ENCODE measurements at places on chromosomes 12 and 14.

GRCh38 chr12:10634427-10634826 lies 21.0 kb upstream of the MAGOHB start:
- no peak for DNase-seq

DNA sequence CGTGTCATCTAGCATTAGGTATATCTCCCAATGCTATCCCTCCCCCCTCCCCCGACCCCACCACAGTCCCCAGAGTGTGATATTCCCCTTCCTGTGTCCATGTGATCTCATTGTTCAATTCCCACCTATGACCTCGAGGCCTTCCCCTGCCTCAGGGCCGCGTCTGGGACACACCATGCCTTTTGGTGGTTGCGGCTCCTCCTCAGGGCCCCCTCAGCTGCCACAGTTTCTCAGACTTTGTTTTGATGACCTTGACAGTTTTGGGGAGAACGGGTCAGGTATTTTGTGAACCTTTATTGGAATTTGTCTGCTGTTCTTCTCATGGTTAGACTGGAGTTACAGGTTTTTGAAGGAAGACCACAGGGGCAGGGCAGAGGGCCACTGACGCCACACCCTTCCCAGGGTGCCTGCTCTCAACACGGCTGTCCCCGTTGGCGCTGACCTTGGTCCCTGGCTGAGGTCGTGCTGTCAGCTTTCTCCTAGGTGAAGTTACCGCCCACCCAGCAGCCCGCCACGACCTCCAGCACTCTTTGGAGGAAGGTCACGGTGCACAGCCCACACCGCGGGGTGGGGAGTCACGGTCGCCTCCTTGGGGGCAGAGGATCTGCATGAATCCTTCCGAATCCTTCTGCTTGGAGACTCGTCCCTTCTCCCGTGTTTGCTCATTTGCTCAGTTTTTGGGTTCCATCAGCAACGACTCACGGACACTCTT lies 130.5 kb downstream of the KIF26A start:
- DNase-seq: no peak

DNA sequence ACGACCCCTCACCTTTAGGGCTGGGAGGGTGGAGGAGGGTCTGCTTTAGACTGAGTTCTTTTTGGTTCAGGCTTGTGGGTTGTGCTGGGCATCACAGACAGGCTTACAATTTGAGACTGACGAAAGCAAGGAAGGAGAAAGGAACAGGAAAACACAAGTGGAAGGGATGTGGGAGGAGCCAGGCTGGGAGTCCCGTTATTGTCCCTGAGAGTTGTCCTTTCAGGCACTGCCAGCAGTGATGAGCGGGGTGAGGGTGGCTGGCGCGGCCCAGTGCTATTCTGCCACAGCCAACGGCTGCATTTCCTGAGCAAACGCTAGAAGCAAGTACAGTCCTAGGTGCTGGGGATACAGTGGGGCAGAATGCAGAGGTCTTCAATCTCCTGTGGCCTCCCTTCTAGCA lies 29.2 kb upstream of the TSPAN9 start:
- DNase-seq: no peak

- DNase-seq: no peak
Observed at GRCh38 chr14:71529848-71530247, 402.4 kb upstream of the RGS6 start.

GRCh38 chr12:131260954-131261353 lies 307.2 kb downstream of the ADGRD1 start:
- DNase-seq: no peak

GRCh38 chr14:66503532-66503931 lies 4.4 kb upstream of the GPHN start:
- DNase-seq: no peak

- no peak for DNase-seq
Observed at GRCh38 chr12:108270035-108270848, 68.9 kb downstream of the CMKLR1 start.

- DNase-seq: no peak
Observed at GRCh38 chr12:119649202-119649808, 18.6 kb upstream of the PRKAB1 start.

DNA sequence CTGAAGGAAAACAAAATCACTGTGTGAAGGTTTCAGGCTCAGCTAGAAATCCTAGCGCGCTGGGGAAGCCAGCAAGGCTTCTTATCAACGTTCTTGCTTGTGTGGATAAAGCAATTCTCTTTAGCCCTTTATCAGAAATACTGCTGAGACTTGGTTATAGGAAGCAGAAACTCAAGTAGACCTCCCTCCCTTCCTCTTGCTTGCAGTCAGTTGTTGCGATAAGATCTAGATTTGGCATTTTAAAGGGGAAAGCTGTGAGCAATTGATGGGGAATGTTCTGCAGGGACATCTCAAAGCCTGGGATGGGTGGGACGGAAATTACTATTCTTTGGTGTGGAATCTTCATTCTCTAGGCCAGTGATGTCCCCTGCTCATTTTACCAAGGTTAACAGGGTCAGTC lies 76.4 kb upstream of the ANO4 start:
- DNase-seq: no peak

GRCh38 chr12:115683240-115683780 lies 594.2 kb downstream of the MED13L start:
- no peak for DNase-seq

- no peak for DNase-seq
Observed at GRCh38 chr12:62700091-62700880, 233.7 kb downstream of the MON2 start.

DNA sequence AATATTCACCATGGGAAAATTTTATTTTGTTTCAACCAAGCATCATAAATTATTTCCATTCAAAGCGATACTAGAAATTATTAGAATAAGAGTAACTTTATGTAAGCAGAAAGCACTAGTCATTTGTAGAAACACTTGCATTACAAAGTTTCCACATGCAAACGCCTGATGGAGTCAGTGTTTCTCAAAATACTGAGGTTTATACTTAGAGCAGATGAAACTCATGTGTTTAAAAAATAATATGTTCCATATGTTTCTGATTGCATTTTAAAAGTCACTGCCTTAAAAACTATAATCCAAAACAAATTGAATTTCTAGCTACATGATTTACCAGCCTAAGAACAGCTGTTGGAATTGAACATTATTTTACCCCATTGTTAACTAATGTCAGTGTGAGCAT lies 1246.4 kb downstream of the SLC16A7 start:
- DNase-seq: no peak

- DNase-seq: no peak
Observed at GRCh38 chr12:13343375-13343774, 146.8 kb downstream of the EMP1 start.

- DNase-seq: no peak
Observed at GRCh38 chr14:24184104-24184970, 4.3 kb downstream of the IPO4 start.

DNA sequence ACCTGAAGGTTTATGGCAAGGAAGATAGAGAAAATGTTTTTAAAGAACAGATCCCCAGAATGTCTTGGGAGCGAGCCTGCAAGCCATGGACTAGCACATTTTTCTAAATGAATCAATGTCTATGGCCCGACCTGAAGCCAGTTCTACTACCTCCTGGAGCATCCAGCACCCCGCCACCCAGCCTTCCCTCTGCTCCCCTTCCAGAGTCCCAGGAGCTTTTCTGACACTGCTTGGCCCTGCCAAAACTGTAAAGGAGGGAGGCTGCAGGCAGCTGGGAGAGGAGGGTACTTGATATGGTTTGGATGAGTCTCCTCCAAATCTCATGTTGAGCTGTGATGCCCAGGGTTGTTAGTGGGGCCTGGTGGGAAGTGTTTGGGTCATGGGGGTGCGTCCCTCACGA lies 95.5 kb upstream of the FZD10 start:
- no peak for DNase-seq

DNA sequence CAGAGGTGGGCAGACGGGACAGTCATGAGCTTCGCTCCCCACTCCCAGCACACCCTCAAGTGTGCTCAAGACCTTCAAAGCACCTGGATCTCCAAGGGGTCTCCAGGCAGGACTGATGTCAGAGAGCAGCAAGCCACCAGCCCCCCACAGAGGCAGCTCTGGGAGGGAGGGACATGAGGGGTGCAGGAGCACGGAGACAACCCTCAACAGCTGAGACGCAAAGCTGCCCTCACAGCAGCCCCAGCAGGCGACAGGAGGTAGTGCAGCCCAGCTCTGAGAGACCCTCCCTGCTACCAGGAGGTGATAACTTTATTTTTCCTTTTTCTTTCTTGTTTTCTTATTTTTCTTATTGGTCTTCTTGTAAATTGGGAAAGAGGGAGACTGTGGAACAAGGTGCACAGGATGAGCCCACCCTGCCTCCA lies 17.9 kb downstream of the SIVA1 start:
- no peak for DNase-seq

DNA sequence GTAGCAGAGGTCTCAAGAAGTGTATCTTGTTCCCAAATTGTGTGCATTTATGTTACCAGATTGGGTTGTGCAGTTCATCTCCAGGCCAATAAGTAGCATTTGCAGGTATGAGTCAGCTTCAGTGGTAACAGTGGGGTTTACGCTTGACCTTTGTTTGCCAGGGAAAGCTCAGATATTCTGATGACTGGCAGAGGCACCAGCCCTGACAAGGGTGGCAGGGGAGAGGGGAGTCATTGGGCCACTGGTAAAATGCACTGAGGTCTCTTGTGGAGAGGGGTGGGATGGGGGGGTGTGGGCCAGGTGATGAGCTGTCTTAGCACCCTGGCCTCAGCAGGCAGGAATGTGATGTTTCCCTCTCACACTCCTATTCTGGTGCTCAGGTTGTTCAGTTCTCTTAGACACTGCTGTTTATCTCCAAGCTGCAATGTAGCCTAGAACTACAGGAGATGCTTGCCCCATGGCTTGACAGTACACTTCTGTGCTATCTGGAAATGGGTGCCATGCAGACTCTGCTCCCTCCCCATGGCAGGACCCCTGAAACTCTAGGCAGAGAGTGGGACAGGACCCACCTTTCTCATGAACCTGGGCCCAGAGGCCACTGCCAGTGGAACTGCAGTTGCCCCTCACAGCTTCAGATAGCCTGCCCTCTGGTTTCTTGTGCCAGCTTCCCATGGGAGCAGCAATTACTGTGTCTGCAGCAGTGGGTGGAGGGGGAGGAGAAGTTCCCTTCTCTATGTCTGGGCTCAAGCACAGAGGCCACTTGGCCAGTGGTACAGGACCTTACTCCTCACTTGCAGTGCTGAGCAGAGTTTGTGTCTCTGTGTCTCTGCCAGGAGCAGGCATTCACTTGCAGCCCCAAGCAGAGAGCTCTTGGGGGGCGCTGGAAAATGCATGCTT lies 31.9 kb downstream of the USP15 start:
- no peak for DNase-seq

- DNase-seq: no peak
Observed at GRCh38 chr12:130880411-130880885, 8.6 kb downstream of the RAN start.

DNA sequence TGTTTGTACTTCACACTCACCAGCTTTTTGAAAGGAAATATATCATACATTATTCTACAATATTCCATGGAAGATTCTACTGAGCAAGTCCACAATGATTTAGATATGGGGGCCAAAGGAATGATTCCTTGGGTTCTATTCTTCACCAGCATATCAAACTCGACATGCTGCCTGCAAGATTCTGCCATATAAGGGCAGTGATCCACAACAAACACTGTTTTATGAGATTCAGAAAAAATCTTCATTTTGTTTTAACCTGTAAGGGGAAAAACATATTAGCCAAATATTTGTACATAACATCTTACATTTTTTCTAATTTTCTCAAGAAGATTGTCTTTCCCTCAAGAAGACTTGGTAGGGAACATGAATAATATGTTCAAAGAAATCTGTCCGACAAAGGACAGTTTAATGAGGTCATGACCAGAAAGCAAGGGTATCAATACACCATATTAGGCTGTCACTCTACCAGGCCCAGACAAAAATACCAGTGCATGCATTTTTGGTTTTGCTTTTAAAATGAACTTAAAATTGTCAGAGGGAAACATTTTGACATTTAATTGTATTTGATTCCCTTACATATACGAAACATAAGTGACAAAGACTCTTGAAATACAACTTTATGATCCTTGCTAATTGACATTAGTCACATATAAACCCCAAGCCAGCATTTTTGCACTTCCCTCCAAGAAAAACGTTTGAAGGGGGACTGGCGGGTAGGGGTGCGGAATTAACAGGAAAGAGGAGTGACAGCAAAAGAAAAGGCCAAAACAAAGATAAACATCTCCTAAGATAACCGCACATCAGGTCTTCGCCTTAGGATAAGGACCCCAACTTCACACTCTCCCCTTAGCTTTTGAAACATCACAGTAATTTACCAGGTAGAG lies 980 bp downstream of the INTS13 start:
- DNase-seq: no peak

GRCh38 chr12:109378569-109378968 lies 30.9 kb downstream of the MYO1H start:
- no peak for DNase-seq

DNA sequence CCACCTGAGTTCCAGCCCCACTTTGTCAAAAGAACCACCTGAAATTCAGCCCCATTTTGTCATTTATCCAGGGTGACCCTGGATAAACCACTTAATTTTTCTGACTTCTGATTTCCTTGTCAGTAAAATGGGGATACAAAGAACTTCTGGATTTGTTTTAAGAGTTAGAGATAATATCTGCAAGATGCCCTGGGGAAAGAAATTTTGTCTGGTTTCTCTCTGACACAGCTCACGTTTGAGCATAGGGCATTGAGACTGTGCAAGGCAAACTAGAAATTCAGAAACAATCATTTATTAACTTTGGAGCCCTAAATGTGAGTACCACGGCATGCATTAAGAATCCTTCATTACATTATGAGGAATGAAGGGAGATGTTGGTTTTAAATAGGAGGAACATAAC lies 37.2 kb downstream of the TMTC2 start:
- no peak for DNase-seq

- DNase-seq: no peak
Observed at GRCh38 chr12:114995891-114996290, 311.9 kb upstream of the TBX3 start.

DNA sequence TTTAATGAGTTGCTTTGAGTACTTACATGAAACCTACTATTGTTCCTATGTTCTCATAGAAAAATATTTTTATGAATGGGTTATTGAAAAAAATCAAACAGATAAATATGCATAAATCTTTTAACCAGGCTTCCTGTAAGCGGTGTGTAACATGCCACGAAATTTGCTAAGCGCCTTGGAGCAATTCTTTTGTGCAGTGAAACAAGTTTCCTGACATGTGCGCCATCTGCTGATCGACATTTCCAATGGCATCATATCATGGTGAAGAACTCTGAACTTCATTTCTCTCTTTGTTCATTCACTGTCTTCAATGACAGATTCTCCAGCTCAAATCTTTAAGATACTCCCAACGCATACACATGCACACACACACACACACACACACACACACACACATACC lies 145.6 kb upstream of the NAV3 start:
- DNase-seq: peak; percentile 62

All from NCI-H1092 (cell line).